ENCODE measurements at places on chromosomes 1 and 21.

GRCh38 chr1:86939406-86939805 lies 25.0 kb downstream of the HS2ST1 start:
- no peak for DNase-seq

GRCh38 chr1:226949401-226949800 lies 9.3 kb downstream of the COQ8A start:
- no peak for DNase-seq

GRCh38 chr21:46171585-46171984 lies 12.7 kb downstream of the SPATC1L start:
- DNase-seq, result no peak

DNA sequence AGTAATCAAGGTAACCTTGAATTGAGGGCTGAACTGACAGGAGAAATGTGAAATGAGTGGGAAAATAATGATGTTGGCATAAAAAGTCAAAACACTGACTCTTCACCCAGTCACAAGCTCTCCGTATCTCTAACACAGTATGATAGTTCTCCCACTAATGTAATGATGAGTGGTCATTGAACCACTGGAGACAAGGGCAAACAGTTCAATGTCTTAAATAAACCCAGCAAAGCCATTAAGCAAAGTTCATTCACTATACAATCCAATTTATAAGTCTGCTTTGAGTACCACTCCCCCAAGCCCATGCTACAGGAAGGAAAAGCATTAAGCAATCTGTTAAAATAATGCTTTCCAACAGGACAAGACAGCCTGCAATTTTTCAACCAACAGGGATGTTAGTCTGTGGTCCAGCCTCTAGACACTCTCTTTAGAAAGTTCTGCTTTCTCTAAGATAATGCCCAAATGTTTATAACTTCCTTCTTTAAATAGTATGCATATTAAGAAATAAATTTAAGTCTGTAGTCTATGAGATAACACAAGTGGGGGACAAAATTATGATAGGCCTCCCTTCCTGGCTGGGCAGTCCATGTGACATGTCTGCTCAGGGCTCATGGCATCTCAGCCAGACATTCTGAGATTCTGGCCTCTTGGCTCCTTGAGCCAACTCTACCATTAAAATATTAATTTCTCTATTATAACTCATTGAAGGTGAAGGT lies 25.5 kb upstream of the DDAH1 start:
- no peak for DNase-seq

GRCh38 chr1:219875860-219876259 lies 52.5 kb downstream of the SLC30A10 start:
- no peak for DNase-seq

DNA sequence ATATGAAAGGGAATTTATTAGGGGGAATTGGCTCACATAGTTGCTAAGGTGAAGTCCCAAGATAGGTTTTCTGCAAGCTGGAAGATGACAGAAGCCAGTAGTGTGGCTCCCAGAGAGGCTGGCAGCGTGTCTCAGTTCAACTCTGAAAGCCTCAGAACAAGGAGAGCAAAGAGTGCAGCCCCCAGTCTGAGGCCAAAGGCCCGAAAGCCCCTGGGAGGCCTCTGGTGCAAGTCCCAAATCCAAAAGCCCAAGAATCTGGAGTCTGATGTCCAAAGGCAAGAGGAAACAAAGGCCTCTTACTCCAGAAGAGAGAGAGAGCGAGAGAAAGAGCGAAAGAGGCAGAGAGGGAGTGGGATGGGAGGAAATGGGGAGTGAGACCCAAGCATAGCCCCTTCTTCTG lies 18.3 kb downstream of the KCNA2 start:
- DNase-seq, result no peak
